ENCODE measurements at places on chromosomes 2 and 18. TPM values are rescaled to one million over a fixed set of nuclear protein-coding genes. Genes with fewer than 3 reads are reported as not detected.

DNA sequence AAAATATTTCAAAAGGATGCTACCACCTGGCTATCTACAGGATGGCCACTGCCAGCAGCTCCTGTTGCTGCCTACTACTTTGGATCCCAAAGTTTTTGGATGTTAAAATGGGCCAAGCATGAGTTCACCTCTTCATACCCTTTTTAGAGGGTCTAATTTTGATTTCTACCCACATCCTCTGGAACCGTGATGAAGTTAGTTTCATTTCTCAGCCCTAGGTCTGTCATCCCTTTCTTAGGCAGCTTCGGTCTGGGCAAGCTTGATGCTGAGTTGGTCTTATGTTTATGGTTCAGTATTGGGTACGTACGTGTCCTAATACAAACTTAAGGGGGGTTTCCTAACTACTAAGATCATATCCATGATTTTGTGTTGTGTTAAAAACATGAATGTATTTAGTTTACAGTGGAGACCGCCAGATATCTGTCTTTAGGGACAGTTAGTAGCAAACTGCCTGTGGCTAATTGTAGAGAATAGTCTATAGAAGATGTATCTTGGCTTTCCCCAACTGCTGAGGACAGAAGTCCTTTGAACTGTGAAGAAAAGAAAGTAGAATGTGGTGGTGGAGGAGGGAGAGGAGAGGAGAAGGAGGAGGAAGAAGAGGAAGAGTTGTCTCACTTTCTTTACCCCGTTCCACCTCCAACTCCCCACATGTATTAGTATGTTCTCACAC, 184.9 kb downstream of the UBE2E3 start:
- no peak for DNase-seq

DNA sequence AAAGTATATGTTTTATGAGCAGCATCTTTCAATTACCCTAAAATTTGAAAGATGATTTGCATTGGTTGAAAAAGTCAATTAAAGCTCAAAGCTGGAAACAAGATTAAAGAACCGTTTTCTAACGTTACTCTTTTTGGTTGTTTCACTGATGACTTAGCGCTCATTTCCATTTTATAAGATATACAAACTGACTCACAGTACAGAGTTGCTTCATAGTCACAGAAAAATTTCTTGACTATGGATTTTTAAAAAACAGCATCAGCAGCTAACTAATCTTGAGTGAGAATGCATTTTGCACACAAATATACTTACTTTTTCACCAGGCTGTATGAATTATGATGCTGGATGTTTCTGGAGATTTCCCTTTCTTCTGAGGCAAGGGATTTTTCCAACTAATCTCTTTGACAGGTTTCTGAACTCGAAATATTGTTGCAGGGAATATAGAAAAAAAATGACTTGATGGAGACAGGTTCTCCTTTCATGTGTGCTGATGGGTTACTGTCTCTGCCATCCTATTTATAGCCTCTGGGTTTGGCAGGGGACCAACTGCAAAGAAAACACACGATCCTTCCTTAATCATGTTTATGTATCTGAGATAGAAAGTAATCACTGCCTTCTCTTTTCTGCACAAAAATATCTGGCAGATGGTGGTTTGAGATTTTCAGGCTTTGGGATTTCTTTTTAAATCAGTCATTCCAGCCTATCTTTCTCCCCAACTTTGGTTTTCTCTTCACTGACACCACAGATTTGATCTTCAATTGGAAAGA, 129.4 kb upstream of the DAPL1 start:
- DNase-seq, result no peak

GRCh38 chr2:240229603-240230235, 89.3 kb upstream of the OTOS start:
- DNase-seq, result no peak

Gene HOXD11
- not detected for total RNA-seq

Gene ERBB4
- 105 TPM for total RNA-seq

Measured in dorsolateral prefrontal cortex (tissue), 122 donors.